ENCODE measurements at places on chromosomes 6 and 20.

- no peak for DNase-seq
These were observed 27.9 kb downstream of the STK38 start for GRCh38 chr6:36519352-36519751.

- no peak for DNase-seq
These were observed 39.0 kb upstream of the PTPN1 start for GRCh38 chr20:50471231-50471630.

GRCh38 chr20:10708351-10709185 is 34.8 kb upstream of the JAG1 start:
- DNase-seq = peak; percentile 52

DNA sequence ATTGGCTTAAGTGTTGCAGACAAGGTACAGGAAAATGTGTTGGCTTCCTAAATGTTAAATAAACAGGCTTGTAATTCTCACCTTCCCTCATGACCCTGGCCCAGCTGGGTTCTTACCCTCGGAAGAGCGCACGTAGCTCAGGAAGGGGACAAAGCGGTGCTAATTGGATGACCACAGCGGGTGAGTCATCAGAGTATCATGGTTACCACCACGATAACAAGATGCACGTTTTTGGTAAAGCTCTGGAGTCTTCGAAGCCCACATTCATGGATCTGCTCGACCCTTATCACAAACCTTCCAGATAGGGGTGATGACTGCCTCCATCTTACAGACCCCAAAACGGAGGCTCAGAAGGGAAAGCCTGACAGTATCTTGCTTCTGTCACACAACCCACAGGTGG is 32.8 kb downstream of the APCDD1L start:
- DNase-seq = no peak

DNA sequence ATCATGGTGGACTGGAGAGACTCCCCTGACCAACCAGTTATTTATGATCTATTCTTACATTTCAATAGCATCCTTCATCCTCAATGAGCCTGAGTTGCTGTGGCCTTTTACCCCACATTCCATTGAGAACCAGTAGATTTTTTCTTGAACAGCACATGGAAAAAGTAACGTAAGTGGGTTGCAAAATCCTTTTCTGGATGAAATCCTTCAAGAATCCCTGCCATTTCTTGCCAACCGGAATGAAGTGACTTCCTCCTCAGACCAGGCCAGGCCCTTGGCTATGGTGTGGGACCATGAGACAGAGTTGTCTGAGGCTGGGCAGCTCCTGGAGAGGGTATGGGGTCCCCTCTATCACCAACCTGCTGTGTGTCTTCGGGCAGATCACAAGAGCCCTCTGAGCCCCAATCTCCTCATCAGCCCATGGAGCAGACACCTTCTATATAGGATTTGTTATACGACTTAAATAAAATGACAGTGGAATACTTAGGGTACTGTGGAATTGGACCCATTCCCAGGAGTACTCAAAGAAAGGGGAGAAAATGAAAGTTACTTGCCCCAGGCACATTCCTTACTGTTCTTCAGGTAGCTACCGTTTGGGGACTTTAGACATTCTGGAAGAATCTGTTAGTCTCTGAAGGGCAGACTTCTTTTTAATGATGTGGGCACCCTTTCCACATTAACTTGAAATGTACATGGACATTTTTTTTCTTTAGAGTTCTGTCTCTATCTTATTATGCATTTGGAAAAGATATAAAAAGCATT is 10.9 kb downstream of the EYA2 start:
- no peak for DNase-seq

DNA sequence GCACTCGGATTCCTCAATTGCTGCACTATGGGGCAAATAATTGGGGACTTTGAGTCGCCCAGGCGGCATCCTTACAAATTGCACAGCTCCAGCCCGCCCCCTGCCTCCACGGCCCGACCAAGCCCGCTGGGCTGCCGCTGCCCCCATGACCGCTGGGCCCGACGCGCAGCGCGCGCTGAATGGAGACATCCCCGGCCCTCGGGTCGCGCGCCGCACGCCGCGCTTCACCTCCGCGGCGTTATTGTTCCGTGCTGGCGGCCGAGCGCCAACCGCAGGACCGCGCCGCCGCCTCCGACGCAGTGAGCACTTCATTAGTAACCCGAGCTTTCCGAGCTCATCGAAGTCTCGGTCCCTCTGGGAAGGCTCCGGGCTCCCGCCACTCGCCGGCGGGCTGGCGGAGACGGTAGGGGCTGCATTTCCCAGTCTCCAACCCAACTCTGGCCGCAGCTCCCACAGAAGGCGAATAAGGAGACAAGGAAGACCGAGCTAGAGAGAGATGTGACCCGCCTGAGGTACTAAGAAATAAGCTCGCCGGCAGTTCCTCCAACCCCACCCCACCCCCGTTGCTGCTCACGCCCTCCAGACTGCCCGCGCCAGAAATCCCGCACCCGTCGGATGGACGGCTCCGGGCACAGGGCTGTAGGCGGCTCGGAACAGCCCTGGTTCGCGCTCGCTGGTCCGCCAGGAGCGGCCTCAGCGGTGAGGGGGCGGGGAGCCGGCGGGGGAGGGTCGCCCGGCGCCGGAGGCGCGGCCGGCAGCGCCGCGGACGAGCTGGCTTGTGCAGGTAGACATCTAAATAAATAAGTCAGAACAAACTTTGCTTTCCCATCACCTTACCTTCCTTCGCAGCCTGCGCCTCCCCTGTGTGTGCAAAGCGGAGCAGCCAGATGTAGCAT is 703 bp downstream of the EPHA7 start:
- no peak for DNase-seq

- DNase-seq = no peak
These were observed 46.1 kb upstream of the DSN1 start for GRCh38 chr20:36819659-36820058.

DNA sequence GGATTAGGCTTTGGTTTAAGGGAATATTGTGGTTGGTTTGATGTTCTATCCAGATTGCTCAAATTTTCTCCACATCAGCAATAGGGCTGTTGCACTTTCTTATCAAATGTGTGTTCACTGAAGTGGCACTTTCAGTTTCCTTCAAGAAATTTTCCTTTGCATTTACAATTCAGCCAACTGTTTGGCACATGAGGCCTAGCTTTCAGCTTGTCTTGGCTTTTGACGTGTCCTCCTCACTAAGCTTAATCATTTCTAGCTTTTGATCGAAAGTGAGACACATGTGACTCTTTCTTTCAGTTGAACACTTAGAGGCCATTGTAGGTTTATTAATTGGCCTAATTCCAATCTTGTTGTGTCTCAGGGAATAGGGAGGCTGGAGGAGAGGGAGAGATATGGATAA is 104.8 kb downstream of the FLRT3 start:
- no peak for DNase-seq
